ENCODE measurements at places on chromosomes 5 and 9.
A peak's percentile ranks its signal among the peaks of the same experiment; 100 is the strongest.

GRCh38 chr5:36703245-36703860 lies 96.9 kb downstream of the SLC1A3 start:
- DNase-seq = no peak

DNA sequence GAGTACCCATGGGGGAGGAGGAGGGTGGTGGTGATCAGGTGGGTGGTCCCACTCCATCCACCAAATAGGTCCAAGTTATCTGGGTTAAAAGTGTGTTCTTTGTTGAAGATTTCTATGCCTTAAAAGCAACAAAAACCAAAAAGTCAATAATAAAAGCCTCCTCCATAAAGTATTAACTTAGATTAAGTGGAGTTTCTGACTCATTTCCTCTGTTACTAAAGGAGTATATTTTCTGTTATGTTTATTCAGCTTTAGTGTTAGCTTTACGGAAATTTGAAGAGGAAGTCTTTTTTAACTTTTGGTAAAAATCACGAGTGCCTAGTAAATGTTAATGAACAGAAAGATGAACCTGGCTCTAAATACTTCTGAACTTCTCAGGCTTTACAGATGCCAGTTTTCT lies 17.8 kb downstream of the FBXO38 start:
- no peak for DNase-seq

DNA sequence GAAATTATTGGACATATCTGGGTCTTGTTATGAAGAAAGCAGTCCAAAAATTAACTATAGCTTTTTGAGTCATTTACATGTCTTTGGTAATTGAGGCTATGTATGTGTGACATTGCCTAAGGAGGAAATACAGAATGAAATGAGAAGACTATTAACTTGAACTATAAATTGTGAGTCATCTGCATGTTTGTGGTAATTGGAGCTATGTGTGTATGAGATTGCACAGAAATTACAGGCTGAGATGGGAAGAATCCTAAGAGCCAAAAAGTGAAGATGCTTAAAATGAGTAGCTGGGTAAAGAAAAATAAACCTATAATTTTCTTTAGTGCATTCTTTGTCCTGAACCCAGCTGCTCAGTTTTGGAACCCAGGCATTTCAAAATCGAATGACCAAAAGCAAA lies 747.6 kb upstream of the EDIL3 start:
- no peak for DNase-seq

DNA sequence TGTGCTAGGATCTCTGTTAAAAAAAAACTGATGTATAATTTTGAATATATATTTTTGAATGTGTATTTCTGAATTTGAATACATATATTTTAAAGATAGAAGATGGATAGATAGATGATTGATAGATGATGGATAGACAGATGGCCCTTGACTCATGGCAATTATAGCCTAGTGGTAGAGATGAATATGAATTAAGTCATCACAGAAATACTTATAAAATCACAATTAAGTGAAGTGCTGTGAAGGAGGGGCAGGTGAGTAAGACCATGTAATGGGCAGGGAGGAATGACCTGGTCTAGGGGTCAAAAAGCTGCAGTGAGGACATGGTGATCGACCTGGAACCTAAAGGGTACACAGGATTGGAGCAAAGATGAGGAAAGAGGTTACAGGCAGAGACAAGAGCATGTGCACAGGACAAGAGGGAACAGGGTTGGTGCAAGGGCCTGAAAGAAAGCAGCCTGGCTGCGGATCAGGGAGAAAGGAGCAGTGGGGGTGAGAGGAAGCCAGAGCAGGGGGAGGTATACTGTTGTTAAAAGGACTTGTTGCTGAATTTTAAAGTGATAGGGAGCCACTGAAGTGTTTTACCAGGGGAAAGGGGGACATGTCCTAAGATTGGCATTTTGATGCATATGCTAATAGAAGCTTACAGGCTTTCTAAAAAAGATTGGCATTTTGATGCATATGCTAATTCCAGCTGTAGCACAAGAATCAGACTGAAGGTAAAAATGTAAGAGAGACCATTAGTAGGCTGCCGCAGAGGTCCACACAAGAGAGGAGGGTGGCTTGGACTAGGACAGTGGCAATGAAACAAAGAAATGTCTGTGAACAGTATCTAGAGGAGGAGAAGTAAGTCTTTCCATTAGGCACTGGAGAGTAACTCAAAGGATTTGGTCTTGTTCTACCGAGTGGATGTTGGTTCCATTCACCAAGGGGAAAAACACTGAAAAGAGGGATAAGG lies 527.8 kb downstream of the AGTPBP1 start:
- peak; percentile 66 for DNase-seq

DNA sequence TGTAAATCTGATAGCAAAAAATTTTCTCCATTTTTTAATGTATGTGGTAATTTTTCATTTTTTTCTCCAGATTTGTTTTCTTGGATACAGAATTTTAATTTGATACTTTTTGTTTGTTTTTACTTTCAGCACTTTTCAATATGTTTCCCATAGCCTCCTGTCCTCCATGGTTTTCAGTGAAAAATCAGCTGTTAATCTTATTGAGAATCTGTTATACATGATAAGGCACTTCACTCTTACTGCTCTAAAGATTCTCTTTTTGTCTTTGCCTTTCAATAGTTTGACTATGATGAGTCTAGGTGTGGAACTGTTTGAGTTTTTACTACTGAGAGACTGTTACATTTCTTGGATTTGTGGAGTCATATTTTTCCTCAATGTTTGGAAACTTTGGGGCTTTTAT lies 455.7 kb upstream of the NUDT12 start:
- DNase-seq = no peak

DNA sequence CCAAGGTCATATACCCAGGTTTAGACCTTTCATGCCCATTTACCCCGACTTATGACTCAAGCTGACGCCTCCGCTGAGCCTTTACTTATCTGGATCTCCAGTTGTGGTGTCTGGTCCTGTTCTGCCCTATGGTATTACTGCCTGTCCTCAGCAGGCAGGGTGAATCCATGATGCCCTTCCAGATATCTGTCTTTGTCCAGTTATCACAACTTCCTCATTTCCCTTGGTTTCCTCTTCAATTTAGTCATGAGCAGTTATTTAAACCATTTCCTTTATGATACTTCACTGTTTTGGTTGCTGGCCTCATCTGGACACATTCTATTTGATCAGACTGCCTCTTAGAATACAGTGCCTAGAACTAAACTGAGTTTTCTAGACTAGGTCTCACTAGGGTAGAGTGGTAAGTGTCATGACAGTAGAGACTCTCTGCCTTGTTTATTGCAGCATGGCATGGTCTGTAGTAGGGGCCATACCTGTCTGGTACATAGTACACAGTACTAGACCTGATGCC lies 93.3 kb downstream of the MELK start:
- DNase-seq = no peak

DNA sequence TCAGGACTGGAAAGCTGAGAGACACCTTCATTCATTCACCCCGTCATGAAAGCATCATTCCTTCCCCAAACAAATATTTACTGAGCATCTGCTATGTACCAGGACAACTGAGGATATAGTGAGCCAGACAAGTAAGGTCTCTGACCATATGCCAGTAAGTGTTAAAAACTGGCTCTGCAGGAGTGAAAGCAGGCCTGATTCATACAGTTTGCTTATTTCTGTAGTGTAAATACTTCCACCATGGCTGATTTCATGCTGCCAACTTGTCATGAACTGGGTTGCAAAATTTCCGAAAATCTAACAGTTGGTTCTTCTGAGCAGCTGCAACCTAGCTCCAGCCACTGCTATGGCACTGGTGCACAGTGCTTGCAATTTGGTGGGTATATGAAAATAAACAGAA lies 68.1 kb downstream of the YIPF5 start:
- DNase-seq = no peak

DNA sequence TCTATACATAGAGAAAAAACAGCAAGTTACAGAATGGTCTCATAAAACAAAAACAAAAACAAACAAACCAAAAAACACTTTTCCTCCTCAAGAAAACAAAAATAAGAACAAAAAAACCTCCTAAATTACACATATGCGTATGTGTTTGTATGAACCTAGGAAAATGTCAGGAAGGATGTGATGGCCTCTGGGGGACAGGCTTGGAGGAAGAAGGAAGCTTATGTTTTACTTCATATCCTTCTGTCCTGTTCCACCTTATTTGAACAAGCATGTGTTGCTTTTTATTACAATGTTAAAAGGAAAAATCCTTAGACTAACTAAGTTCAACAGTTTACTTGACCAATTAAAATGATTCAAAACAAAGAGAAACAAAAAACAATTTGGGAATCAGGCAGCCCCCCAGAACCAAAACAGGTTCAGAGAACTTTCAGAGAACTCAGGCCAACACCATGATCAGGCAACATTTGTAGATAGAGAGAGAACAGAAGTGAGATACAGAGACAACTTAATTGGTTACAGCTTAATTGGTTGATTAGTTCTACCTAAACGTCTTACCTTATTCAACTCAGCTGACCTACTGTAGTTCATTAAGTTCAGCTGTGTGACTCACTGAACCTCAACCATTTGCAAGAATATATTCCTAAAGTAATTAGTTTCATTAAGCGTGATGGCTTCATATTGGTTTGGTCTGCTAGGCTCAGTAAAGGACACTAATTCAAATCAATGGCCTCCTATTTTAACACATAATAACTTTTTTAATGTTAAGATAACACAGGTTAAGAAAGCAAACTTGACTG lies 10.1 kb downstream of the SPAAR start:
- DNase-seq = no peak

DNA sequence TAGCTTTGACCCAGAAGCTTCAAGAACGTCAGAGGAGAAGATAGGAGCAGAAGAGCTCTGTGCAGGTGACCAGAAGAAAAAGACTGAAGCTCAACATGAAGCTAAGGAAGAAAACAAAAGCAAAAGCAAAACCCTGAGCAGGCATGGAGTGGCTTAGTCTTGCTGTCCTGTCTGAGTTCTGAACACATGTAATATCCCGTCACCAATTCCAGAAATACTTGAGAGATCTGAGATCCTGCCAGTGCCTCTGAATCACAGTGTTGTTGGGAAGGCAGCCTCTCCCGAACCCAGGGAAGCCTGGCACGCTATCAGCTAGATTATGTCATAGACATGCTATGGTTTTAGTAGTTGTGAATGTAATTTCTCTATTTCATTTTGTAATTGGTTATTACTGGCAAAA lies 235.7 kb downstream of the ICE1 start:
- no peak for DNase-seq

DNA sequence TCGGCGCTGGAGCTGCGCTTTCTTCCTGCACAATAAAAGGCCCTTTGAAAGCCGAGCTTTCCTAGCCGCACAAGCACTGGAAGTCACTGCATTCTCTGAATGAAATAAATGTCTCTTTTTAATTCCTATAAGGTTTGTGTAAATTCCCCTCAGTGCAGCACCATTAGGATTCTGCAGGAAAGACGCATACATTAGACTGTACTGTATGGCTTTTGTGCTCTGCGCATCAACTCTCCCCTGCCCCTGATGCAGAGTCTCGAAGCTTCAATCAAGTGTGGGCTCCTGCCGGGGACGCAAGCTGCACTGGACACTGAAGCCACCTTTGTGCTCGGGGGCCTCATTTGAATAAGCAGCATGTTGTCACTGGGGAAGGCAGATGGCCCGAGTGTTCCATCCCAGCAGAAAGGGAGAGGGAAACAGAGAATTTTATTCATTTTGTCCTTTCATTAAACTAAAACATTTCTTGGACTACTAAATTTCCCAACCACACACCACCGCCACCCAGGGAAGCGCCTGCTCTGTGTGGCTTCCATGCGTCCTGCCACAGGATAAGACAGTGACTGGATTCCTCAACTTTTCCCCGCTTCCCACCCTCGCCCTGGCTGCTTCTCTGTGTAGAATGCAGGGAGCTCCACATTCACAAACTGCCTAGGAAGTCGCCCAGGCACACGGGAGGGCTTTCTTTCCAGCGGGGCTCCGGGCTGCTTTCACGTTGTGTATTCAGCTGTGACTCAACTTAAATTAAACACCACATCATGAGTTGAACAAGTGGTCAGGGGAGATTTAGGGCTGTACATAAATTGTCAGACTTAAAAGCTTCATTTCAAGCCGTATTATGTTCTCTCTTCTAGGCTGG lies 635.4 kb downstream of the IRX1 start:
- no peak for DNase-seq

GRCh38 chr9:81394881-81395675 lies 294.3 kb downstream of the TLE1 start:
- DNase-seq = peak; percentile 35

DNA sequence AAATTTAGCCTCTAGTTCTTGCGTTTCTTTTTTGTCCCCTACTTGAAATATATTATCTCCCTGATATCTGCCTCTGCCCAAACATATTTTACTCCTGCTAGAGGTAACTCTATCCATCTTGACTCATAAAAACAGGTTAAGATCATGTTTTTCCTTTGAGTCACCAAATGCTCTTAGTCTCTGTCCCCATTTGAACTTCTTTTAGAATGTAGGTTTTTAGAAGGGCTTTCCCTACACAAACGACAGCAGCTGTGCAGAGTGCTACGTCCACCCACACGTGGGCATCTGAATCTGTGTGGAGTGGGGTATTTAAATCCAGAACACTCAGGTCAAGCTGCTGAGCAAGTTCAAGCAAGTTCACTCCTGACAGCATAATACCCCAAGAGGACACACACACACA lies 2.2 kb downstream of the HSD17B3 start:
- no peak for DNase-seq

GRCh38 chr5:172623313-172623980 lies 17.6 kb upstream of the NEURL1B start:
- no peak for DNase-seq

DNA sequence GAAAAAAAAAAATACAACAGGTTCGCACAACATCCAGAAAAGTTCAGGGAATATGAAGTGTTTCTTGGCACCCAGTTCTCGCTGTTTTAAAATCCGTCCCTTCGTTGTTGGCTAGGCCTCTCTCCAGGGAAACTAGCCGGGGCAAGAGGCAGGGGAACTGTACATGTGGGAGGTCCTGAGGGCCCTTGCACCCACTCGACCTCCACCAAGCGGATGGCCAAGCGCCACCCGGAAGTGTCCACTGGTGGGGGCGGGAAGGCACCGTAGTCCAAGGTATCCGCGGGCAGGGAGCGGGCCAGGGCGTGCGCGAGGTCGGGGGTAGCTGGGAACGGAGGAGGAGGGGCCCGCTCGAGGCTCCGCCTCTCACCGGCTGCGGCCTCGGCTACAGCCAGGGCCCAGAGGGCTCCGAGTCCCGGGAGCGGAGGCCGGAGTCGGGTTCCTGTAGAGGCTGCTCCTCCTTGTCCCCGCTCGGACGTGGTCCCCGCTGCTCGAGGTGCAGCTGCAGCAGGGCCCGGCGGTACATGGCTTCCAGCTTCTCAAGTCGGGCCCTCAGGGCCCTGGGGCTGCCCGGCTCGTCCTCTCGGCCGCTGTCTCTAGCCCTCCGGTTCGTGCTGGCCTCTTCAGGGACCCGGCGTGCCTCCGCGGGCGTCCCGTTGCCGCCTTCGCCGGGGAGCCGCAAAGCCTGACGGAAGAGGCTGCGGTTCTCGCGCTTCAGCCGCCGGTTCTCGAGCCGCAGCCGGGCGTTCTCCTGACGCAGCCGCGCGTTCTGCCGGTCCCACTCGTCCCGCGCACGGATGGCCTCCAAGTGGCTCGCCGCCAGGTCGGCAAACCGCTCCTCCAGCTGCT lies 720 bp downstream of the TUSC1 start:
- DNase-seq = peak; percentile 46

GRCh38 chr5:95668728-95669127 lies 14.1 kb downstream of the SPATA9 start:
- DNase-seq = no peak

- peak; percentile 81 for DNase-seq
Measured at GRCh38 chr5:1246711-1247431, 21.7 kb downstream of the SLC6A18 start.

GRCh38 chr5:80656425-80656824 lies 1.6 kb upstream of the DHFR start:
- no peak for DNase-seq

- DNase-seq = peak; percentile 60
Measured at GRCh38 chr5:14685757-14686156, 21.2 kb downstream of the OTULIN start.

GRCh38 chr5:73673161-73673591 lies 47.2 kb downstream of the ARHGEF28 start:
- DNase-seq = no peak

GRCh38 chr9:86135371-86135770 lies 36.0 kb upstream of the GOLM1 start:
- peak; percentile 27 for DNase-seq

All from NCI-H1417 (cell line).